Heart left ventricle (tissue), 16 donors: ENCODE measurements at places on chromosomes 12 and 14. TPM values are rescaled to one million over a fixed set of nuclear protein-coding genes. Genes with fewer than 3 reads are reported as not detected.

DNA sequence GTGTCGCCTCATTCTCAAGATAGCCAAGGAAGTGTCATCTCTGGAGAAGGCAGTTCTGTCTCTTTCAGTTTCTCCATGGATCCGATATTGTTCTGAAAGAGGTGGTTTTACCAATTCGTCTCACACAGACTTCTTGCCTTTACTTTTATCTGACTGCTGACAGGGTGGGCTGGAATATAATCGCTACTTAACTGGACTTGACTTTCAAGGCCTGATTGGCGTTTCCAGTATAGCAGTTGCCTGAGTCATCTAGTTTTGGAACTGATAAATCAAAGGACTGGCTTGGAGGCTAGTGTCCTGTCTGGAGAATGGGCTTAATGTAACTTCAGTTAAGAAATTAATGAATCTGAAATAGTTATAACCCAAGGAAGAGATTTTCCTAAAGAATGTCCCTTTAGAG is 21.6 kb downstream of the PRKCH start:
- no peaks in the 10 kb centered on the region for H3K27me3 ChIP-seq
- no peak overlapping the region for H3K27ac ChIP-seq
- no peaks in the 10 kb centered on the region for H3K36me3 ChIP-seq
- DNase-seq = no peak
- no peak overlapping the region for H3K4me3 ChIP-seq

DNA sequence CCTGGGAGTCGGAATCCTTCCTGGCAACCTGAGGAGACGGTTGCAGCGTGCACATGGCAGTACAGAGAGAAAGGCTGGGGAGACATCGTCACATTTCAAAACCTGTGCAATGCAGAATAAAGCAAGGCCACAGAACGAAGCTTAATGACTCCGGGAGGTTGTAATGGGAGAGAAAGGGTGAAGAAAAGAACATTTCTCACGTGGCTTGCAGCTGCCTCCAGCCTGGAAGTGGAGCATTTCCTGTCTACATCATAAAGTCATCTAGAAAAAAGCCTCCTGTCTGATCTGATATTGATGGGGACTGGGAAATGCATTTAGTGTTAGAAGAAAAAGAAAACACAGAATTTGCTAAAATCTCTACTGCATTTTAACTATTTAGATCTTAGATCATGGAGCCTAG is 209.3 kb downstream of the TMEM132C start:
- H3K27me3 ChIP-seq = no peaks in the 10 kb centered on the region
- no peak for DNase-seq
- H3K36me3 ChIP-seq = no peaks in the 10 kb centered on the region
- H3K4me1 ChIP-seq = no peaks in the 10 kb centered on the region

- no peaks in the 10 kb centered on the region for H3K36me3 ChIP-seq
- no peak for DNase-seq
These were observed 62.3 kb upstream of the RFLNA start for GRCh38 chr12:124232654-124232987.

The KRT80 gene
- total RNA-seq = 1.1 TPM

The C1QL4 gene
- total RNA-seq = not detected

The ACOT6 gene
- not detected for total RNA-seq
